Putamen (tissue), 1 donor: ENCODE measurements at places on chromosomes 1 and 21.

GRCh38 chr1:11670747-11671146 lies 6.7 kb downstream of the FBXO6 start:
- no peak for DNase-seq

GRCh38 chr1:66050123-66050522 lies 257.4 kb downstream of the PDE4B start:
- DNase-seq: peak; percentile 63

- no peak for DNase-seq
Observed at GRCh38 chr1:64834734-64835133, 89.9 kb downstream of the RAVER2 start.

GRCh38 chr1:6904476-6905170 lies 119.4 kb downstream of the CAMTA1 start:
- no peak for DNase-seq

DNA sequence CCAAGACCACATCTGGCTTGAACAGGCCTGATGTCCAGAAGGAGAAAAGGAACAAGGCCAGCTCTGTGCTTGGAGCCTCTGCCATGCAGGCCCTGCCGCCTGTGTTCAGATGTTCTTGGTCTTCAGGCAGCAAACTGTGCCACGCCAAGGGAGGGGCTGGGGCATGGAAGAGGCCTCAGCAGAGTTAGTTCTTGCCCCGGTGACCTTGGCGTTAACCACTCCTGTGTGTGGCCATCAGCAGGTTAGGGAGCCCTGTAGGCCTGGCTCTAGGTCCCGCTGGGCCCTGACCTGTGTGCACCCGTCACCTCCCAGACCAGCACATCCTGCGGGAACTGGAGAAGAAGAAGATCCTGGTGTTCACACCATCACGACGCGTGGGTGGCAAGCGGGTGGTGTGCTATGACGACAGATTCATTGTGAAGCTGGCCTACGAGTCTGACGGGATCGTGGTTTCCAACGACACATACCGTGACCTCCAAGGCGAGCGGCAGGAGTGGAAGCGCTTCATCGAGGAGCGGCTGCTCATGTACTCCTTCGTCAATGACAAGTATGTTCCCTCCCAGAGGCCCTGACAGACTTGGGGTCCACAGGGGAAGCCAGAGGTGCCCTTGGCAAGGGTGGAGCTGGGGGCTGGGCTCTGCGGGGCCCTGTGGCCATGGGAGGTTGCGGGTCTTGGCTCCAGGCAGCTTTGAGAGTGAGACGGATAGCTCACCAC lies 7.1 kb downstream of the ZC3H12A start:
- no peak for DNase-seq

DNA sequence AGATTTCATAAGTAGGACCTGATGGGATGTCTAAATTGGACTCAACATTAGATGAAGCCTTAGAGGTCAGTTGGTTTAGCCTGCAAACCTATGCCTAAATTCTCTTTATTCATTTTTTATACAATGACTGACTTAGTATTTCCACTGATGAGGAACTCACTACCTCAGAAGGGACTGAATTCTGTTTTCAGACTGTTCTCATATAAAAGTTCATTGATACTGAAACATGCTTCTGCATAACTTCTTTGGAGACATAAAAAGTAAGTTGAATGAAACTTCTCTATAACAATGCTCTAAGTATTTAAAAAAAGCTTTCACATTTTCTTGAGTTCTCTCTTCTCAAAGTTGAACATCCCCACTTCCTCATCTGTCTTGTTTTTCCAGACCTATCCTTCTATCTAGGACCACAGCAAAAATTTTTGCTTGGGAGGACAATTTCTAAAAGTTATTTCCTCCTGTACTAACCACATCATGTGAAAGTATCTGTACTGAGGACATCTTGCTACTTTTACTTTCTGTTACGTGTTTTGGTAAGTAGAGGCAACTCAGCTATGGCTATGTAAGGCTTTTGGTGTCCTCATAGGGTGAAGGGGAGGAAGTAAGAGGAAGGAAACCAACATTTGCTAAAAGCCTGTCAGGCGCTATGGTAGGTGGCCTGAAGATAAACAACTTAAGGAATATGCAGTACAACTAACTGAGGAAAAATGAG lies 64.1 kb downstream of the USP24 start:
- no peak for DNase-seq

- no peak for DNase-seq
Observed at GRCh38 chr1:9079988-9080704, 10.7 kb upstream of the SLC2A5 start.

- no peak for DNase-seq
Observed at GRCh38 chr1:152225678-152226077, 1.7 kb upstream of the HRNR start.

DNA sequence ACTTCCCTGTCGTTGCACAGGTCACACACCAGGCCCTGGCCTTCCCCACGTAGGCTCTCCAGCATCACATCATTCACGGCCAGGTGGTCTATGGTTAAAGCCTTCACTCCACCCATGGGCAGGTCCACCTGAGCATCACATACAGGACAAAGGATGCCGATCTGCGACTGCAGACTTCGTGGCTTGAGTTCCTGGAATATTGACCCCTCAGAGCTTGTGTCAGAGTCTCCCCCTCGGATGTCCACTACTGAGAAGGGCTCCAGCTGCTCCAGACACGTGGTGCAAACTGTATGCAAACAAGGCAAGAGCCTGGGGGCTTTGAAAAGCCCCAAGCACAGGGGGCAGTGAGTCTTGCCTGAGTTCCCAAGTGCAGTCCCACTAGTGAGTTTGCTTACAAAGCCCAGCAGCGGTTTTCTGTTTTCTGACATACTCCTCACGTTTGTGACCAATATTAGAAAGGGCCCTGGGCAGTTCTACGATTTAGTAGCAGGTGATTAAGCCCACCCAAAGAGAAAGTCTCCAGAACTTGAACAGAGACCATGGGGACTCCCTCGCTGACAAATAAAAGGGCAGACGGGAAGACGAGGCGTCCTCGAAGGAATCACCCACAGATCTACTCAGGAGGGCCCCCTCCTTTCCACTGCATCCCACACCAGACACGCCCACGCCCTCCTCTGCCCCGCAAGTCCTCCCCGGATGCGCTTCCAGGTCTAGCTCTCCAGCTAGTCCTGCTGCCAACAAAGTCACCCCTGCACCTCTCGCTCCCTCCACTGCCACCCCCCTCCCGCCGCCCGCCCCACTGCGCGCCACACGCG lies 568 bp downstream of the TRIM45 start:
- DNase-seq: no peak

- no peak for DNase-seq
Observed at GRCh38 chr1:109379422-109379821, 18.3 kb downstream of the SORT1 start.

DNA sequence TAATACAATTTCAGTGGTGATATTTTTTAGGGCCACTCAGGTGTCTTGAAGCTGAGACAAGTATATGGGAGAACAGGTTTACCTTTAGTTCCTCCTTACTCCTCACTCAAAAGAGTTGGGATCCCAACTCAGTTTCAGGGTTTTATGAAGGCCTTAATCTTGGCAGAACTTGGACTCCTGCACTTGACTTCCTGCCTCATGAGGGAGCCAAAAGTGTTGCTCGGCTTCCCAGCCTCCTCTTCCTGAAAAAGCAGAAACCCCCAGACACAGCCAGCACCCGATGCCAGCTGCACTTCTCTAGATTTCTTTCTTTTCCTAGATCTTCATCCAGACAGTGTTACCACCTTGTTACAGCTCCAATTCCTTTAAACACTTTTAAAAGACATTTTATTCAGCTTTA lies 70.8 kb upstream of the TMPRSS2 start:
- DNase-seq: no peak

- DNase-seq: no peak
Observed at GRCh38 chr21:44944596-44944995, 4.8 kb downstream of the SLX9 start.

DNA sequence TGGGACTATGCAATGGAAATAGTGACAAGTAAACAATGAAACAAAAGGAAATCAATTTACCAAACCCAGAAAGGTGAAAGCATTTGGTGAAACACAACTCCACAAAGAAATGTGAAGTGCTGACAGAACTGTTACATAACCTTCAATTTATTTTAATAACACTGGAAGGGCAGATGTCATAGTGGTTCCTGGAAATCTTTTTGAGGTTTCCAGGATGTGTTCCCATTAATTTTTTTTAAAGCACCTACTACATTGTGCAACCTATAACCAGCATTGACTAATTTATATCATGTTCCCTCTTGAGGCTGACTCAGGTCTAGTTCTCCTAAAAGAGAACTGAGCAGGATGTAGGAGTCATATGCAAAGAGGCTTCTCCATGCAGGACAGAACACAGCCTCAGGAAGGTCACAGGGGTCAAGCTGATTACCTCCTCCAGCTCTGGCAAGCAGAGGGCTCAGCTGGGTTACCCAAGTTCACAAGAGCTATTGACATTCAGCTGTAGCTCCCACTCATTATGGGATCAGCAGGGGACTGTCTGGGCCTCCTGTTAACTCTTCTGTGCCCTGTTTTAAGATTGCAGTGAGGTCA lies 157.1 kb upstream of the NRIP1 start:
- DNase-seq: no peak

DNA sequence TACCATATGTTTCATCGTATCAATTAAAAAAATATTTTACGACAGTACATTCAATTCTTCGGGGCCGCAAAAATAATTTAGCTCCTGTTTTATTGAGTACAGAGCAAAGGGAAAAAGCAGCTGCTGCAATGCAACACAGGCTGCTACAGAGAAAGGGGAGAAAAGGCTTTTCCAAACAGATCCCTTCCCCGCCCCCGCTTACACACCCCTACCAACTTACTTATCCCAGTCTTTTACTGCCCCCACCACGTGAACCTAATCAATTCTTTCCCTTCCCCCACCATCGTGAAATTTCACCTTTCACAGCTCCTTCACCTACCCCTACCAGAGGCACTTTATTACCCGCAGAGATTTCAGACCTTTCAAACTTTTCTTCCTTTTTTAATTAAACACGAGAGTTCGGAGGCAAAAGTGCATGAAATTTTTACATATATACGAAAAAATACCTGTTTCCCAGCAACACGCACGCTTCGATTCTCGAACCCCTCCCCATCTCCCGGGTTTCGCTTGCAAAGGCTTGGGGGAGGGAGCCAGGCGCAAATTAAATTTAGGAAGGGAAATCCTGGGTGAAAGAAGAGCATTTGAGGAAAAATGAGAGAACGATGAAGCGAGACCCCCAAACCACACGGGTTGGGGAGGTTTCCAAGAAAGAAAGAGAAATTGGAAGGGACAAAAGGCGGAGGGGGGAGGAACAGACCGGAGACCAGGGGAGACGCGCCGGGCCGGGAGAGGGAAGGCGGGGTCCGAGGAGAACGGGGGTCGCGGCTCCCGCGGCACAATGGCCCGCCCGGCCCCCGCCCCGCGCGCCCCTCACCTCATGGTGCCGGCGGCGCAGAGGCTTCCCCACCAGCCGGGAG lies 823 bp downstream of the ENAH start:
- peak; percentile 19 for DNase-seq
